Gastrocnemius medialis (tissue), 4 donors: ENCODE measurements at places on chromosomes 4 and X.

DNA sequence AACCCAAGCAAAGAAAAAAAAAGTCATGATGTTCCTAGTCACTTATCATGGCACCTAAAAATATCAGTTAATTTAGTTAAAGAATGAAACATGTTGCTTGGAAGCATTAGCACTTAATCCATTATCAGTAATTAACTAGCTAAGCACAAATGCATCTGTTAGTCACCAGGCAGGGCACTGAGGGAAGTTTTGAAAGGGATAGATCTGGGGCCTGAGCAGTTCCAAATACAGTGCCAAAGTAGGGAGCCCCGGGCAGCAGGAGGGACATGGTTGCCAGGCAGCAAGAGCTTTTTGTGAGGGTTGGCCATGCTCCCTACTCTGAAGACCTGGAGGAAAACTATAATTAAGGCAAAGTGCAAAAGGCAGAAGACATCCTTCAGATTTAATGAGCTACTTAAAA lies 62.0 kb downstream of the PHKA1 start:
- no peak for DNase-seq

- DNase-seq = no peak
Measured at GRCh38 chr4:146577111-146577510, 55.4 kb upstream of the SLC10A7 start.

DNA sequence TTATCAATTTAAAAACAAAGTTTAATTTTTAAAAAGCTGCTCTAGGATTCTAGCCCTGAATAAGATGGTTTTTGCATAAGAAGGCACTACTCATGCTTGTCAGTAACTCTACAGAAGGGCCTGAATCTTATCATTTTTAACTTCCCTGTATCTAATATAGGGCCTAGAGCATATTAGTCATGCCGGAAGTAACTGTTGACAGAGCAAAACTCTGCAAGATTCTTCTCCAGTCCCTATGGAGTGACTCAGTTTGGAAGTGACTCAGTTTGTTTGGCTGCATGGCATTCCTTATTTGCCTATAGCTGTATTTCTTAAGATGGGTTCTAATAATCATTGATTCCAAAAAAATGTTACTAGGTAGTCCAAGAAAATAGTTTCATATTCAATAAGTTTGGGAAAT lies 431.8 kb upstream of the HTR2C start:
- no peak for DNase-seq

- DNase-seq = no peak
Measured at GRCh38 chr4:156501962-156502361, 469.6 kb downstream of the PDGFC start.

- DNase-seq = peak; percentile 11
Measured at GRCh38 chrX:74343343-74344279, 39.6 kb downstream of the ZCCHC13 start.

GRCh38 chr4:190015538-190016368 lies 11.3 kb downstream of the FRG2 start:
- DNase-seq = no peak

- DNase-seq = no peak
Measured at GRCh38 chr4:81845761-81846160, 374.1 kb upstream of the RASGEF1B start.

- DNase-seq = no peak
Measured at GRCh38 chrX:73825569-73825968, 262.6 kb downstream of the CHIC1 start.

DNA sequence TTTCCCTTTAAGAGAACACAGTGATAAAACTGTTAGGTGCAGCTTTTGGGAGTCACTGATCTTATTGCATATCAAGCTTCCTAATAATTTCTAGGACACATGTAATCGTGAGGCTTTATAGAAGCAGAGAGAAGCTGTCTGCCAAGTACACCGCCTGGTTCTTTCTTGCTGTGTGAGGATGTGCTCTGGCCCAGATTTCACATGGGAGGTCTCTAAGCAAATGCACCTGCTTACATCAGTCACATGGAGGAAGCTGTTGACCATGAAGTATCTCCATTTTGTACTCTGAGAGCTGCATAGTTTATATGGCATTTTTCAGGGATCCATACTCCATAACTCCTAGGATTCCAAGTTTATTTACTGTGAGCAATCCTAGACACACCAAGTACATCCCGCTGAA lies 37.1 kb downstream of the RGS12 start:
- DNase-seq = no peak

DNA sequence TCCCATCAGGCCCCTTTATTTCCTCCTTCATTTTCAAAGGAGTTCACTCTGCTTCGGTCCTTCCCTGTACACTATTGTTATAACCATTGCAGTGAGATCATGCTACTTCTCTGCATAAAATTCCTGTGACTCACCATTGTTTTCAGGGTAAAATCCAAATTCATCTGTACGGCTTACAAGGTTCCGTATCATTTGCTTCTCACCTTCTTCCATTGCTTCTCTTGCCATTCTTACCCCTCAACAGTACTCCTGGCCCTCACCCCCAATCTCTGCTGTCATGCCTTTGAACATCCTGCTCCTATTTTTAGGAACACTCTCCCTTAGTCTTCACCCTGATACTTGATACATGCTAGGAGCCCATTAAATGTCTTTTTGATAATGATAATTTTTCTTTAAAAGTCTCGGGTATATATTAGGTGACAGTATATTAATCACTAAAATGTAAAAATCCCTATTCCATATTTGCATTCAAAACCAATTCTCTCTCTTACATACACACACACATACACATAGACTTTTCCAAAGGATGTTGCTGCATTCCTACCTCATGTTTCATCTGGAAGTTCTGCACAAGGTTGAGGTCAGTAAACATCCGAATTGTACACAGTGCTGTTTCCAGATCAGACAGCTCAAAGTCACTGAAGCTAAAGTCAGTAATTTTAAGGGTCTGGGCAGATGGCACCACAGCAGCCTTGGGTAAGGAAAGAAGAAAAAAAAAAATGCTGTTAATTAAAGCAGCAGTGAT lies 103.4 kb downstream of the PDE5A start:
- DNase-seq = no peak

DNA sequence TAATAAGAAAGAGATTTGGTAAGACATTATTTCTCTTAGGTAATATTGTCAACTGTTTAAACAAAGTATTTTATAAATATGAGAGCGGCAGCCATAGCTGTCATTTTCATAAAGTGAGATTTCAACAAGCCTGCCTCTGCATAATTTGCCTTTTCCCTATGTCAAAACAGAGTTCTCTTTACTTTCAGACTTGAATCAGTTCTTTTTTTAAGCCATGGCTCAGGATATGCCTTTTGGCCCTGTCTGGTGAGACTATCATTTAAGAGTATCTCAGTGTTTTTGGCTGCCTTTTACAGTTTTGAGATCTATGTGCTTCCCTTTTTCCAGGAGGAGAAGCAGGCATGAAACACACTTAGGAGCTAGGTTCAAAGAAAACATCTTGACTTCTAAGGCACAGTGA lies 7.5 kb upstream of the GUCY1A1 start:
- no peak for DNase-seq

GRCh38 chr4:87363552-87363951 lies 27.4 kb downstream of the HSD17B11 start:
- DNase-seq = no peak

- no peak for DNase-seq
Measured at GRCh38 chr4:95186666-95187065, 362.1 kb downstream of the UNC5C start.

GRCh38 chr4:148090503-148091476 lies 351.4 kb downstream of the NR3C2 start:
- no peak for DNase-seq

DNA sequence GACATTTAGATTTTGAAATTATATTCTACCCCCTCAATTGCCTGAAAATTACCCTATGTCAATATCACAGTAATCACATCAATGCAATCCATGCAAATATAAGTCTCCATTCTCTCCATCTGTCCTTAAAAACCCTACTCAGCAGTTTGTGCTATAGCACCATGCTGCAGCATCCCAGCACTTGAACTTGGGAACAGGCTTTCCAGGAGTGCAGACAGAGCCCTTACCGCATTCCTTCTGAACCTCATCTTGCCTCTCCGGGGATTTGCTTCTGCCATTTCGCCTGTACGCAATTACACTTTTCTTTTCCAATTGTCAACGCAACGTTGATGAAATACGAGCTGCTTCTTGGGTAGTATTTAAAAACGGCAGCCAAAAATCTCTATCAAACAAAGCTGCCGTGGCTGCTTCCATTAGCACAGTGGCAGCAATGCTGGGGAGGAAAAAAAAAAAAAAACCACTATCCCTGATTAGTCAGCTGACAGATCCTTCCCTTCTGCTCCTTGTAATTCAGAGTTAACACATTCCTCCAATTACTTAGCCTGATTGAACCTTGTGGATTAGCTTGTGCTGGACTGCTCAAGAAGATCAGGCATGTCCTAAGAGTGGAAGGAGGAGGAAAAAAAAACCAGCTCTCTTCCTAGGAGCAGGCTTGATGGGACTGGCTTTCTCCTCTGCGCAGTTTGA lies 65.6 kb downstream of the MCF2 start:
- DNase-seq = no peak

GRCh38 chrX:149799095-149799714 lies 17.5 kb downstream of the MAGEA9 start:
- DNase-seq = no peak

DNA sequence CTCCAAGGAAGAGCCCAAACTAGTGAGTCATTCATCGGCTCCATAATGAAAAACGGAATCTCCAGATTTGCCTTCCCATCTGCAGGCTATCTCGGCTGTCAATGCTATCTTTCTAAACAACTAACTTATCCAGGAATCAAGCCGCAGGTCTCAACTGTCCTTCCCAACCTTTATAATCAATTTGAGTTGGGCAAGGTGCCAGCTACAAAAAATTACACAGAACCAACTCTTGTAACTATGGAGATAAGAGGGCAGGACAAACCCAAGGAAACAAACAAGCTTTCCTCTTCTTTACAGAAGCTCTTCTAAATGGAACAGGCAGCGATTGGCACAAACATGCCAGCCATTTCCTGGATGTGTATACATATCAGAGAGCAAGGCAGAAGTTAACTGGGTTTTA lies 61.2 kb upstream of the RAI2 start:
- no peak for DNase-seq

GRCh38 chrX:2928191-2928582 lies 952 bp downstream of the ARSD start:
- DNase-seq = peak; percentile 2

DNA sequence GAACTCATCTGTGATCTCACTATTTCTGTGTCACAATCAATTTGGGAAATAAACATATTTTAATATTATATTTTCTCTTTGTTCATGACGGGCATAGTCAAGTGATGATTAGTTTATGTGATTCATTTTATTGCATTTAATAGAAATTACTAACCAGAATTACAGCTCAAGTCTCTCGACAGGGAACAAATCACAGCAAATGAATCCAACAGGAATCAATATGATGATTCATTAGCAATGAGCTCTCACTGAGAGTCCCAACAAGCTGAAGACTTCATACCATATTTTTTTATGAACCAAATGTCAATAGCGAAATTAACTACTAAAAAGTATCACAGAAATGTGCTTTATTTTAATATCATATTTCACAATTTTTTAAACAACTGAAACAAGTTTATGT lies 649.7 kb downstream of the GRID2 start:
- DNase-seq = no peak

DNA sequence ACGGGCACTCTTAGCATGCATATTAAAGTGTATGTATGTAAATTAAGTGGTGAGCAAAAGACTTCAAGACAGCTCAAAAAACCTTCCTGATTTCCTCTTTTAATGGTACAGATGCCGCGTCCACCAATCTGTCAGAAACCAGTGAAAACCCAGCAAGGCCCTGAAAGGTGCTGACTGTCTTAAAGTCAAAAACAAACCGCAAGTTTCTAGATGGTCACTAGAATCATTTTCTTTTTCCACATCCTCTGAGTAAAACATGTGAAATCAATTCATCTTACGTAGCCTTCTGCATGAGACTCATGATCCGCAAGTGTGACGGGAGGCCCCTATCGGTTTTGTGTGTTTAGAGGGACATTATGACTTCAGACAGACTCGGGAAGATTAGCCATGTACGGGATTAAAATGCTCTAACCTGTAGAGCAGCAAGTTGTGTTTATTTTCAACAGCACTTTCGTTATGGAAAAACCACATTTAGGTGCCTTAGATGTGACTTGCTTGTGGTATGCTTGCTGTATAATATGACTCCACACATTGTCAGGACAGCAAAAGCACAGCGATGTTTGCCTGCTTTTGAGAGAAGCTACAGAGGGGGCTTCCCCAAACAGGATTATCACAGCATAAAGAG lies 88.2 kb upstream of the STS start:
- no peak for DNase-seq

GRCh38 chrX:111352424-111352823 lies 59.6 kb downstream of the DCX start:
- DNase-seq = peak; percentile 24

- DNase-seq = no peak
Measured at GRCh38 chr4:40575846-40576245, 53.8 kb downstream of the RBM47 start.

- no peak for DNase-seq
Measured at GRCh38 chrX:136867518-136867917, 13.0 kb downstream of the RBMX start.

DNA sequence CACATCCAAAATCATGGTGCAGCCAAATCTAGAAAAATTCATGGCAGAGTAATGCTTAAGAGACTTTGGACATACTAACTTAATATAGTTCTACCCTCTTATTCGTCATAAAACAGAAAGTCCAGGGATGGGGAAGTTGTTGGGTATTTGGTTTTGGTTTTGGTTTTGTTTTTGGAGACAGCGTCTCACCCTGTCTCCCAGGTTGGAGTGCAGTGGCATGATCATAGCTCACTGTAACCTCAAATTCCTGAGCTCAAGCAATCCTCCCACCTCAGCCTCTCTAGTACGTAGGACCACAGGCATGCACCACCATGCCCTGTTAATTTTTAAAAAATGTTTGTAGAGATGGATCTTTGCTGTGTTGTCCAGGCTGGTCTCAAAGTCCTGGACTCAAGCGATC lies 271.8 kb upstream of the TENM3 start:
- no peak for DNase-seq

- no peak for DNase-seq
Measured at GRCh38 chr4:26325191-26325590, 4.4 kb downstream of the RBPJ start.

DNA sequence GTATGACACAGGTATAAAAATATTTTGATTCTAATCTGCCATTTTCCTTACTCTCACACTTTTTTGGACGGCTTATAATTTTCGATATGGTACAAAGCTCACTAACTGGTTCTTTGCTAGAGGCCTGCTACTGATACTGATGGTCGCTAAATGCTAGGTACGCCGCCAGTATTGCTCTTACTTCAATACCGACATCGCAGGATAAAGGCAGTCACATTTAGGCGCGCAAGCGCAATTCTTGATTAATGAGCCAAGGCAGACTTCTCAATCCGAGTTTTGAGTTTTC lies 557 bp upstream of the USP38 start:
- no peak for DNase-seq
